SW480 (cell line): ENCODE measurements at places on chromosomes 12 and 14.
A peak's percentile ranks its signal among the peaks of the same experiment; 100 is the strongest.

- no peak for DNase-seq
Observed at GRCh38 chr14:87868920-87869319, 124.1 kb downstream of the GALC start.

DNA sequence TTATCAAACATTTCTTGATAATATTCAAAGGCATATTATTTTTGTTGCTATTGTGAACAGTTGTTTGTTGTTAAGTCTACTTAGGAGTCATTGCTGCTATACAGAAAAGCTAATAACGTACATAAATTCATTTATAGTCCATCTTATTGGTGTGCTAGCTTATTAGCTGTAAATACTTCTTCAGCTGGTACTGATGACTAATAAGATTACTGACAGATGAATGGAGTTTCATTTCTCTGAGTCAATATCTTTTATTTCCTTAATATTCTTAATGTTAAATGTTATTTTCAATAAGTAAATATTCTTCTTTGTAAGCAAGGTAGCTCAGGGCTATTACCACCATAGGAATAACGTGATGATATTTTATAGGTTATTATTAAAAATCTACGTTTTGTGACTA, 139.4 kb upstream of the SLCO1C1 start:
- DNase-seq = no peak

DNA sequence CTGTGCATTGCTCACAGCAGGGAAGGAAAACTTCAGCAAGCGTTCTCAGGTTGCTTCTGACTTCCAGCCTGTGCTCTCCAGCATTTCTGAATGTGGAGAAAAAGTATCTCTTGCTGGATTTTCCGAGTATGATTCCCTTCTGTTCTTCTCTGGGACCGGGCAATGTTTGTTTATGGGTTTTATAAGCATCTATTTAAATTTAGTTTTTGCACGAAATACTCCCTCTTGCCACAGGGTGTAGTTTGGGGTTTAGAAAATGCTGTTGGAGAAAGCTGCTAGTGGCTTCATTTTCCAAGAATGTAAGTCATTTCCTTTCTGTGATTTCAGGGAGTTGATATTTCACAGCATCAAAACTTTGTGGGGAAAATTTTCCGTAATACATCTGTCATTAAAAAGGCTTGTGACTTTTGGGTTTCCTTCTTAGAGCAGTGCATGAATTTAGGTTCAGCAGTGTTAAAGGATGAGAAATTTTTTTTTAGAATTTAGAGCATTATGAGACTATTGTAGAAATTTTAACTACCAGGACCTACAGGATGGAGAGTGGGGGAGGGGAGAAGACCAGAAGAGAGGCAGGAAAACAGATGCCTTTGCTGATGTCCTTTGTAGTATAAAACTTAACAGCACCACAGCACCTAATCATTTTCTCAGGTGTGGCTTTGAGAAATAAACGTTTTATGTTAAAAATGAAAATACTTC, 1.5 kb downstream of the FRMD6 start:
- DNase-seq = peak; percentile 56

DNA sequence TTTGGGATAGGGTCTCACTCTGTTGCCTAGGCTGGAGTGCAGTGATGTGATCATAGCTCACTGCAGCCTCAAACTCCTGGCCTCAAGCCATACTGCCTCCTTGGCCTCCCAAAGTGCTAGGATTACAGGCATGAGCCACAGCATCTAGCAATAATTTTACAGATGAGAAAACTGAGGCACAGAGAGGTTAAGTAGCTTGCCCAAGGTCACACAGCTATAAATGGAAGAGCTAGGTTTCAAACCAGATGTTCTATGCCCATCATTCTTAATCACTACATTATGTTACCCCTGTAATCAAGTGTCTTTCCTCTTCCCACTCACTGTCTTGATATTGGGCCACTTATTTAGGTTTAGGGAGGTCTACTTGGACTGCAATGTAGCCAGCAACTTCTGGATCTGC, 3.6 kb downstream of the SLC17A8 start:
- no peak for DNase-seq

DNA sequence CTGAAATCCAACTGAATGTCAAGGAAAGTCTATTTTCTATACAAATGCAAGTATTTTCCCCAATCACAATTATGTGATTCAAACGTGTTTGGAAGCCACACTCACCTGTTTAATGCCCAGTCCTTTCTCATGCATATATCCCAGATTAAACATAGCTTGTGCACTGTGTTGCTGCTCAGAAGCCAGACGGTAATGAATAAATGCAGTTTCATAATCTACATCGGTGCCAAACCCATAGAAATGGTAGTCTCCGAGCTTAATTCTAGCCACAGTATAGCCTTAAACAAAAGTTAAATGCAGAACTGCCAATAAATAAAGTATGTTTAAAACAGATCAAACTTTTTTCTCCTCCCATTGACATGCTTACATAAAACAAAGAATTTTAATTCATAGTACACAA, 49.5 kb downstream of the SEL1L start:
- no peak for DNase-seq

DNA sequence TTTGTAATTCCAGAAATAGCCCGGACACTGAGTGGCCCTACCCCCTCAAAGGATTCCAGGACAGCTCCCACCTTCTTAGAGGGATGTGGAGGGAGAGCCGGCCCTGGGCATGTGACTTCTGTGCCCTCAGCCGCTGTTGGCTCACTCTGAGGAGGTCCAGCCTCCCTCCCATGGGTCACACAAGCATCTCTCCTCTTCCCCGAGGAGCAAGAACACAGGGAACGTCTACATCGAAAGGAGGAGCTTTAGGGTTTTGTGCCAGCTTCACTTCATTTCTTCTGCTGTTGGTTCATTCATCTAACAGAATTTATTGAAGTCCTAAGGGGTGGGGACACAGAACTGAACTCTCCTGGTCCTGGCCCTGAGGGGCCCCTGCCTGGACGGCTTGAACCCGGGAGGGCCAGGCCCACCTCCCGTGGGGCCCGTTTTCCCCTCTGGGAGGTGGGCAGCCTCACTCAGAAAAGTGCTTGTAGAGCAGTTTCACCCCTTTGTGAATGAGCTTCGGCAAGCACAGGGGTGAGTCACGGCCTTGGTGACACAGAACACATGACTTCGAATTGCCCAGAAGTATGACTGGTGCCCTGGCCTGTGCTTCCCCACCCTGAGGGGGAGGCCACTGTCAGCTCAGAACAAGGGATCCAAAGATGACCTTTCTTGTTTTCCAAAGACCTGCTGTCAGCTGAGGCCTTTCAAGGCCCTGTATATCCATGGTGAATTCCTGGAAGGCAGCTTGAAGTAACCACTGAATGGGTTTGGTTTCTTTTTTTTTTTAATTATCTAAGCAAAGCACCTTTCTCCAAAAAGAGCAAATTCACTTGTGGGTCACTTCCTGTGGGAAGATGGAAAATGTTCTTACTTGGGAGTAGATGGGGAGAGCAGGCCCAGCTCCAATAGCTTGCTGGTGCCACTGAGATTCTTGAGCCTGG, 39.2 kb downstream of the NFKBIA start:
- DNase-seq = peak; percentile 69

GRCh38 chr12:11881835-11882234, 188.9 kb upstream of the BCL2L14 start:
- no peak for DNase-seq

DNA sequence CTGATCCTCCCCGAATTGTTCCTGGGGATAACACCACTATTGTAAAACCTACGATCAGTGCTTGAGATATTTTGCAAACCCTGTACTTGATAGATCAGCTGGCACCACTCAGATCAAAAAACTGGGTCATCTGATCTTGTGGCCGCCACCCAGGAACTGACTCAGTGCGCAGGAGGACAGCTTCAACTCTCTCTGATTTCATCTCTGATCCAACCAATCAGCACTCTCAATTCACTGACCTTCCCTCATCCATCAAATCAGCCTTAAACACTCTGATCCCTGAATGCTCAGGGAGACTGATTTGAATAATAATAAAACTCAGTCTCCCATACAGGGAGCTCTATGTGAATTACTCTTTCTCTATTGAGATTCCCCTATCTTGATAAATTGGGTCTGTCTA, 4.2 kb upstream of the XPOT start:
- no peak for DNase-seq

- DNase-seq = peak; percentile 39
Observed at GRCh38 chr12:124909831-124910560, 4.5 kb downstream of the UBC start.

DNA sequence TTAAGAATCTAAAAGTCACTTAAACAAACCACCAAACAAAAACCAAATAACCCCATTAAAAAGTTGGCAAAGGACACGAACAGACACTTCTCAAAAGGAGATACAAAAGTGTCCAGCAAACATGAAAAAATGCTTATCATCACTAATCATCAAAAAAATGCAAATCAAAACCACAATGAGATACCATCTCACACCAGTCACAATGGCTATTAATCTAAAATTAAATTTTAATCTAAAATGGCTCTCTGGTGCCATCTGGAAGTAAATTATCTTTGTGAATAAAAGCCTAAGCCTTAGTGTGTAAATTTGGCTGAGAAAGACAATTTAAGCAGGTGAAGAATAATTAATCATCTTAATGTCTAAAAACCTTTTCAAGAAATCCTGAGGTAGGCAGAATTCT, 204.5 kb upstream of the PPFIA2 start:
- no peak for DNase-seq

DNA sequence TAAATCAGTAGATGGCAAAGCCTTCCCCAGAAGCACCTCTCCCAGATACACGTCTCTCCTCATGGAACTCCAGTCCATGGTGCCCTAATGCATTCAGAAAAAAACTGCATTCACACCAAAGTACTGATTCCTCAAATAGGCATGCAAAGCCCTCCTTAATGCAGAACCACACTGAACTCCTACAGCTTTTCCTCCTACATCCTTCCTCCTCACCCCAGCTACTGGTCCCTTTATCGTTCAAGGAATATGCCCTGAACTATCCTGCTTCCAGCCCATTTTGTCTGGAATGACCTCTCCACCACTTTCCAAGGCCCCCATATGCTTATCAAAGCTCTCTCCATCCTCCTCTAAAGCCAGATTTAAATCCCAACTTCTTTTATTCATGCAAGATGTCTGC, 21.3 kb downstream of the SMUG1 start:
- DNase-seq = no peak

GRCh38 chr12:123427036-123427769, 9.3 kb downstream of the RILPL2 start:
- DNase-seq = no peak

- no peak for DNase-seq
Observed at GRCh38 chr12:84912198-84913128, at the start of gene SLC6A15. SLC6A15 (minus strand) TSS chr12:84912799; CDS start chr12:84892120, 20,679 bp downstream.

GRCh38 chr14:105507247-105507646, 16.2 kb downstream of the TEDC1 start:
- DNase-seq = no peak

GRCh38 chr14:30907659-30908057, 33.3 kb downstream of the COCH start:
- no peak for DNase-seq

DNA sequence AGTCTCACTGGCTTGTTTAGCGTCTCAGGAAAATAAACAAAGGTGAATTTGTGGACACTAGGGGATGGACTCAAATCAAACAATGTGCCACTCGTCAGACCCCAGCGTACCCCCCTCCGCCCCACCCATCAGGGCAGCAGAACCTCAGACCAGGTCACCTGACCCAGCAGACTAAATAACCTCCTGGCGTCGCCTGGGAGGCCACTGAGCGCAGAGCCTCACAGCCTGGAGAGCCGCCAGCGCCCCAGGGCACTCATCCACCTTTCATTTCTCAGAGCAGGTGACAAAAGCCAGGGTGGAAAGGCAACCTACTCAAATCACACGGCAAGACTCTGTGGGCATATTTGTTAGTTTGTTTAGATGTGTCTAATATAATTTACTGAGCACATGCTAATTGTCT, 100.9 kb downstream of the DICER1 start:
- no peak for DNase-seq

- DNase-seq = peak; percentile 29
Observed at GRCh38 chr14:32950584-32950983, 11.9 kb downstream of the NPAS3 start.

- peak; percentile 81 for DNase-seq
Observed at GRCh38 chr12:105084251-105085250, at the start of gene ALDH1L2. ALDH1L2 (minus strand) TSS chr12:105084458; CDS start chr12:105084436, 22 bp downstream.

DNA sequence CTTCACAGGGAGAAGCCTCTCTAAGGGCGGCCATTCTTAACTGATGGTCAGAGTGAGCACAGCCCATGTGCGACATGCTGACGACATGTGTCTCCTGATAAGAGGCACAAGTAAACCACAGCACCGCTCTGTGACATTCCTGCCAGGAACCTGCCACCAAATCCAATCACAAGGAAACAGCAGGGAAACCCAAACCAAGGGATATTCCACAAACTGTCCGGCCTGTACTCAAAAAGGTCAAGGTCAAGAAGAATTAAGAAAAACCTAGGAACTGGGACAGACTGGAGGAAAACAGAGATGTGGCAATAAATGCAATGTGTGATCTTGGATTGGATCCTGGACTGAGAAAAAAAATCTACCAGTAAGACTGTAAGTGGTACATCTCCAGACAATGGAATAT, 91.9 kb downstream of the SYNE3 start:
- DNase-seq = no peak

DNA sequence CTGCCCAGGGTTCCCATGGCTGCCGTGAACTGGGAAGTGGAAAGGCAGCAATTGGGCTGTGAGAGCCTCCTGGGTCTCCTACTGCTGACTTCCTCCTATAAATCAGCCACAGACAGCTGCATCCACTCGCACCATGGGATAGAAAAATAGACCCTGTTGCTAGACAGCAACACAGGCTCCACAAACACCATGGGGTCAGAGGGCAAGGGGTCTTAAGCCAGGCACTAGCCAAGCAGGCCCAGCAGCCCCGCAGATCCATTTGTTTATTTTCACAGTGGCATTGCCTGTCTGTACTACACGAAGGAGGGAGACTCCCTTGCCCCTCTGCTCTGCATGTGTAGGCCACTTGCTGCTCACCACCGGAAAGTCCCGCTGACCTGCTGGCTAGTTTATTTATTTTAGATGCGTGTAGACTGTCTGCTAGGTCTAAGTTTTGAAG, 139.8 kb downstream of the DACT1 start:
- no peak for DNase-seq

DNA sequence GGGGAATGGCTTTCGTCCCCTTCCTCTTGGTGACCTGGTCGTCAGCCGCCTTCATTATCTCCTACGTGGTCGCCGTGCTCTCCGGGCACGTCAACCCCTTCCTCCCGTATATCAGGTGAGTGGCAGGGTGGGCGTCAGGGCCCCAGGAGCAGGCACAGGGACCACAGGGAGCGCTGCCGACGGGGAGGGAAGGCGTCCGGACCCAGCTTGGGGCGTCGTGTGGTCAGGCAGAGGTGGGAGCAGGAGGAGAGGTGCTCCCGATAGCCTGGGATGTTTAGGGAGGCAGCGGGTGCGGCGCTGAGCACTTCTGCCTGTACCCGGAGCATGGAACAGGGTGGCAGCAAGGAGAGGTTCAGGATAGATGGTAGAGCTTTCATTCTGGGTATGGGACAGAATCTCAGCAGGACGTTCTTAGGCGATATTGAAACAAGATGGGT, 444 bp downstream of the DRAM1 start:
- DNase-seq = peak; percentile 36
